ENCODE measurements at places on chromosomes 1 and 21.

DNA sequence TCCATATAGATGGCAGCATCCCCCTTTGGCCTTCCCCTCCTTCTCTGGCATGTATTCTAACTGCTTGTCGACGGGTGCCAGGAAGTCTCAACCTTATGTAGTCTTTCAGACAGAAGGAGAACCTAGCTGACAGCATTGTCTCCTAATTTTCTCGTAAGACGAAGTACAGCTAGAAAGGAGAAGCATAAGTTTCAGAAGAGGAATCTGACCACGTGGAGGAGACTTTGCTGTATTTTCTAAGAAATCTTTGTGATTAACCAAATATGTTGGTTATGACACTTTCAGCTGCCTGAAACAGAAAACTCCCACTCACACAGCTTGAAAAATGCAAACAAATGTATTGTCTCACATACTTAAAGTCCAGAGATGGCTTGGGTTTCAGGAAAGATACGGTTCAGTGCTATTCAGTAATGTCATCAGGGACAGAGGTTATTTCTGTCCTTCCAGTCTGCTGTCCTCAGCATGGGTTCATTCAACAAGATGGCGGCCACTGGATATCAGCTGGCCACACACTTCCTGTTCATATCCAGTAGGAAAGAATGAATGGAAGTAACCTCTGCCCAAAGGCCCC, 109.5 kb upstream of the ZNF648 start:
- no peaks in the 10 kb centered on the region for H3K4me1 ChIP-seq
- H3K27me3 ChIP-seq, result no peaks in the 10 kb centered on the region
- DNase-seq, result peak; percentile 2
- H3K27ac ChIP-seq, result peak overlapping the region; percentile 1
- no peaks in the 10 kb centered on the region for H3K36me3 ChIP-seq

GRCh38 chr1:116001739-116002487, 25.6 kb downstream of the SLC22A15 start:
- no peak overlapping the region for H3K4me3 ChIP-seq
- H3K27me3 ChIP-seq, result no peaks in the 10 kb centered on the region
- no peak for DNase-seq

- no peak overlapping the region for H3K4me3 ChIP-seq
- no peaks in the 10 kb centered on the region for H3K36me3 ChIP-seq
- no peaks in the 10 kb centered on the region for H3K27me3 ChIP-seq
These were observed 20.8 kb downstream of the LRRC8B start for GRCh38 chr1:89545264-89546038.

DNA sequence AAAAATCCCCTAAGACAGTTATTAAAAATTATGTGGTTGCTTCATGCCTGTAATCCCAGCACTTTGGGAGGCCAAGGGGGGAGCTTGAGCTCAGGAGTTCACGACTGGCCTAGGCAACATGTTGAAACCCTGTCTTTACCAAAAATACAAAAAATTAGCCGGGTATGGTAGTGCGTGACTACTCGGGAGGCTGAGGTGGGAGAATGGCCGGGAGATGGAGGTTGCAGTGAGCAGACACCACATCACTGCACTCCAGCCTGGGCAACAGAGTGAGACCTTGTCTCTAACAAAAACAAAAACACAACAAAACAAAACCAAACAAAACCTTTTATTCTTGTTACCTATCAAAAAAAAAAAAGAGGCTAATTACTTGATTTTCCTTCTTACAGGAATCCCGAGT, 2.1 kb downstream of the ELK4 start:
- H3K4me1 ChIP-seq, result peaks cover 22% of the 10 kb centered on the region
- H3K36me3 ChIP-seq, result no peaks in the 10 kb centered on the region
- H3K27ac ChIP-seq, result peak overlapping the region; percentile 92
- DNase-seq, result no peak
- no peaks in the 10 kb centered on the region for H3K27me3 ChIP-seq

- H3K36me3 ChIP-seq, result no peaks in the 10 kb centered on the region
- peaks cover 38% of the 10 kb centered on the region for H3K4me1 ChIP-seq
- no peaks in the 10 kb centered on the region for H3K27me3 ChIP-seq
- H3K4me3 ChIP-seq, result peak overlapping the region; percentile 92
- peak overlapping the region; percentile 89 for H3K27ac ChIP-seq
- peak; percentile 78 for DNase-seq
These were observed 12.6 kb upstream of the ADORA3 start for GRCh38 chr1:111516005-111516535.

DNA sequence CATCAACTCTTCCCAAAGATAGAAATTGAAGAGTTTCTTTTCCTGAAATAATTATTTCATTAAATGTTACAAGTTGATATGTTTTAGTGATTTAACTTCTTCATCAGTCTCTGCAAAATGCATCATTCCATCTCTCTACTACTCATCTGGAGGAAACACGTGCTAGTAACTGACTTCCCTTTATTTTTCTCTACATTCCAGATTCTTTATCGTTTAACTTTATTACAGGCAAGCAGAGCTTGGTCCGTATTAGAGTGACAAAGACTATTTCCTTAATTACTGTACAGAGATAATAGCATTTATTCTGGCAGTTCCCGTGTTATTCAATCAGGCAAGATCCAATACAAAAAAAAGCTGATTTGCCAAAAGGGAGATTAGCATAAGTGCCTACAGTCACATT, 88.6 kb downstream of the TM2D1 start:
- no peak for DNase-seq
- H3K27ac ChIP-seq, result no peak overlapping the region
- H3K36me3 ChIP-seq, result no peaks in the 10 kb centered on the region
- H3K4me1 ChIP-seq, result peaks cover 9% of the 10 kb centered on the region
- no peak overlapping the region for H3K4me3 ChIP-seq
- no peaks in the 10 kb centered on the region for H3K27me3 ChIP-seq

- H3K4me3 ChIP-seq, result no peak overlapping the region
- no peak for DNase-seq
- peaks cover 43% of the 10 kb centered on the region for H3K4me1 ChIP-seq
These were observed 53.2 kb downstream of the RAB3GAP2 start for GRCh38 chr1:220219136-220219442.

DNA sequence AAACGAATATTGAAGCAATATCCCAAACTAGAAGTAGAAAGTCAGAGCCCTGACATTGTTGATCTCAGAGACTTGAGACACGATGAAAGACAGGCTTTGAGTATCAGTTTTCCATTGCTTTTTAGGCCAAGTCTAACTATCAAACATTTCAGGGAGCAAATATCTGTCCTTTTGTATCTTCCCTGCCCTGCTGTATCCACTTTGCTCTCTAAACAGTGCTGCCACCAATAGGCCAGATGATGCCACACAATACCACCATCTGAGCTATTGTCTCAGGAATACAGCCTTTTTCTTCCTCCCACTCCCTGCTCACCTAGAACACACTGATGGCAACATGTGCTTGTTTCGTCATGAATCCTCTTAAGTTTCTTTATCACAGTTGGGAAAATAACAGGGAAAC, 62.6 kb upstream of the SPAG17 start:
- H3K27ac ChIP-seq, result no peak overlapping the region
- H3K4me1 ChIP-seq, result no peaks in the 10 kb centered on the region
- H3K4me3 ChIP-seq, result no peak overlapping the region
- no peak for DNase-seq
- H3K36me3 ChIP-seq, result no peaks in the 10 kb centered on the region
- no peaks in the 10 kb centered on the region for H3K27me3 ChIP-seq

GRCh38 chr1:3207217-3207848, 138.3 kb downstream of the PRDM16 start:
- no peak for DNase-seq
- H3K27ac ChIP-seq, result no peak overlapping the region
- H3K4me1 ChIP-seq, result no peaks in the 10 kb centered on the region
- no peaks in the 10 kb centered on the region for H3K27me3 ChIP-seq

DNA sequence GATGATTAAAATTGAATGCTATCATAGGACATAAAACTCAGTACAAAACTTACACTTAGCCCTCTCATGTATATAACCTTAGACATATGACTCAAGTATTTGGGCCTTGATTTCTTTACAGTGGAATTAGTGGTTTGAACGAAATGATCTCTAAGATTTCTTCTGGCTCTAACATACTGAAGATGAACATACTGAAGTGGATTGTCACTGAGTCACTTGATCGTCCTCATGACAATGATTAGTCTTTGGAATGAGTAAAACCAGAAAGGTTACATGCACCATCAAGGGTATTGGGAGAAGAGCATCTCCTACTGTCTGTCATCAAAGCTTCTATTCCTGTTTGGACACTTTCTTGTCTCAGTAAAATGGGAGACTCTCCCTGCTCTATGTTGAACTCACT, 17.4 kb downstream of the FMN2 start:
- no peak overlapping the region for H3K27ac ChIP-seq
- no peaks in the 10 kb centered on the region for H3K27me3 ChIP-seq
- no peaks in the 10 kb centered on the region for H3K4me1 ChIP-seq
- H3K4me3 ChIP-seq, result no peak overlapping the region

DNA sequence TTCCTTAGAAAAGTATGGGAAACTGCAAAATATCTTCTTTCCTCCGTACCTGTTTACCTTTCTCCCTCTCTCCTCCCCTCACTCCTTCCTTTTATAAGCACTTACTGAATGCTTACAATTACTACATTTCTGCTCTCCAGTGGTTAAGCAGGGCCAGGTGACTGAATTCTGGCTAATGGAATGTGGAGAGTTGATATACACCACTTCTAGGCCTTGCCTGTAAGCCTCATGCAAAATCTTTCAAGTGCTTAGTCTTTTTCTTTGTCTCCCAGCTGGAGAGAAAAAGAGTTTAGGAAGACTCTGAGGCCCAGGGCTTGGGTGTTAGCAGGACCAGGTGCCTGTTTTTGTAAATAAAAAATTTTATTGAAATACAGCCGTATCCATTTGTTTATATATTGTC, 77.7 kb upstream of the CACNA1E start:
- DNase-seq, result no peak
- no peaks in the 10 kb centered on the region for H3K36me3 ChIP-seq
- no peaks in the 10 kb centered on the region for H3K4me1 ChIP-seq
- H3K27me3 ChIP-seq, result peaks cover 47% of the 10 kb centered on the region
- H3K27ac ChIP-seq, result no peak overlapping the region

DNA sequence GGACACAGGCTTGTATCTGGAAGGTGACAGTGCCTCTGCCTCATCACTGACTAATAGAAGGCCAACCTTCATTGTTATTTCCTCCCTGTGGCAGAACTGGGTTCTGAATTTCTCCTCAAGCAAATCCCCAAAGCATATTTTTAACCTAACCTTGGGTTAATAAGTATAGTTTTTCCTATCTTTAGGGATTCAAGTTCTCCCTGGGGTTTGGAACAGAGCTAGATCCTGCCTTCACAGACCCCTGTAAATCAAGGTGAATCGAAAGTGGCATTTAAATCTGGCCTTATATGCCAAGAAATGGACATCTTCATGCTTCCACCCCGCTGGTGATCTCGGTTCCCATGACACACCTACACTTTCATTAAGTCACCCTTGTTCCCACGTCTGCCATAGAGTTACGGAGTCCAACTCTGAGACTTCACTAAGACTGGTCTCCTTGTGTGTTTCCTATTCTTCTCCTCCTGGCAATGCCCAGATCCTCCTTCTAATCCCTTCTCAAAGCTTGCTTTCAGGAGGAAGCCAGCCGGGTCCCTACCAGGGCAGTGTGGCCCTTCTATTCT, 4.3 kb upstream of the CHI3L2 start:
- peak overlapping the region; percentile 98 for H3K27ac ChIP-seq
- no peak for DNase-seq
- H3K4me3 ChIP-seq, result peak overlapping the region; percentile 85
- no peaks in the 10 kb centered on the region for H3K36me3 ChIP-seq
- H3K27me3 ChIP-seq, result no peaks in the 10 kb centered on the region
- H3K4me1 ChIP-seq, result peaks cover 81% of the 10 kb centered on the region

DNA sequence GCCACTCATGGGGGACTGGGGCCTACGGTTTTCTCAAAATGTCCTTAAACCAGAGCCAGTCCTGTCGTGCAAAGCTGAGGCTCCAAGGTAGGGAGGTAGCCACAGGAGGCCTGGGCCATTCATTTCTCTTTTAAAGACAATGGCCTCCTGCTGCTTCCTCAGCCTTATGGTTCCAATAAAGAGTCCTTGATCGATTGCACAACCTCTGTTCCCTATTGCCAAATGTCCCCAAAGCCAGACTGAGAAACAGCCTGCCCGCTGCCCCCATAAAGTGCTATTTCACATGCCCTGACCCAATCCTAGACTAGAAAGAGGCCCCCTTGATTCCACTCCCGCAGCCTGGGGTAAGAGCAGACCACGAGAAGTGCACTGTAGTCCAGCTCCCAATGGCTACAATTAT, 166.7 kb downstream of the CLIC6 start:
- peaks cover 25% of the 10 kb centered on the region for H3K36me3 ChIP-seq
- no peaks in the 10 kb centered on the region for H3K27me3 ChIP-seq
- no peak for DNase-seq
- peaks cover 14% of the 10 kb centered on the region for H3K4me1 ChIP-seq

- no peaks in the 10 kb centered on the region for H3K27me3 ChIP-seq
- H3K27ac ChIP-seq, result no peak overlapping the region
- no peaks in the 10 kb centered on the region for H3K4me1 ChIP-seq
- H3K36me3 ChIP-seq, result peaks cover 9% of the 10 kb centered on the region
These were observed 66.0 kb upstream of the SCYL3 start for GRCh38 chr1:169959686-169960085.

DNA sequence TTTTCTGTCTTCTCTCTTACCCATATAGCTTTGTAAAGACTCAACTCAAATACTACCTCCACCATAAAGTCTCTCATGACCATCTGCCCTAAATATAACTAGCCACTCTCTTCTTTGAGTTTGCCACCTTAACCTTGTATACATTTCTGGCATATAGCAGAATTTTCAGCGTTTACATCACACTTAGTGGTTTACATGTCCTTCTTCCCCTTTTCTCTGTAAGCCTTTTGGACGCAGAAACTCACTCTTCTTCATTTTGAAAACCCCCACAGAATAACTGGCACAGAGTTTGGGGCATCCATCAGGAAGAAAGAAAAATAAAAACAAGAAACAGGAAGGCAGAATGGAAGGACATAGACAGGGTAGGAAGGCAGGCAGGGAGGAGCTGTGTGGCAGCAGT, 131.8 kb upstream of the DUSP10 start:
- H3K4me1 ChIP-seq, result peaks cover 10% of the 10 kb centered on the region
- H3K36me3 ChIP-seq, result no peaks in the 10 kb centered on the region
- H3K27ac ChIP-seq, result no peak overlapping the region
- no peak for DNase-seq

- H3K27ac ChIP-seq, result no peak overlapping the region
- no peak overlapping the region for H3K4me3 ChIP-seq
- DNase-seq, result no peak
- peaks cover 2% of the 10 kb centered on the region for H3K27me3 ChIP-seq
- no peaks in the 10 kb centered on the region for H3K36me3 ChIP-seq
These were observed 8.6 kb upstream of the C1orf159 start for GRCh38 chr1:1124508-1124785.
